ENCODE measurements at places on chromosomes 6 and 20. TPM values are rescaled to one million over a fixed set of nuclear protein-coding genes. Genes with fewer than 3 reads are reported as not detected.

Gene OOEP
- not detected for total RNA-seq

Gene OLIG3
- 0.12 TPM for total RNA-seq

Gene PNLDC1
- total RNA-seq = not detected

Gene SSTR4
- total RNA-seq = not detected

Gene RWDD2A
- total RNA-seq = 1.9 TPM

Gene NNAT
- not detected for total RNA-seq

Gene LST1
- not detected for total RNA-seq

GRCh38 chr20:11200423-11200822, 526.6 kb upstream of the JAG1 start:
- no peak for DNase-seq

GRCh38 chr6:56515081-56515905, 127.4 kb downstream of the DST start:
- DNase-seq = no peak

GRCh38 chr6:35312807-35313206, 15.2 kb downstream of the DEF6 start:
- no peak for DNase-seq

DNA sequence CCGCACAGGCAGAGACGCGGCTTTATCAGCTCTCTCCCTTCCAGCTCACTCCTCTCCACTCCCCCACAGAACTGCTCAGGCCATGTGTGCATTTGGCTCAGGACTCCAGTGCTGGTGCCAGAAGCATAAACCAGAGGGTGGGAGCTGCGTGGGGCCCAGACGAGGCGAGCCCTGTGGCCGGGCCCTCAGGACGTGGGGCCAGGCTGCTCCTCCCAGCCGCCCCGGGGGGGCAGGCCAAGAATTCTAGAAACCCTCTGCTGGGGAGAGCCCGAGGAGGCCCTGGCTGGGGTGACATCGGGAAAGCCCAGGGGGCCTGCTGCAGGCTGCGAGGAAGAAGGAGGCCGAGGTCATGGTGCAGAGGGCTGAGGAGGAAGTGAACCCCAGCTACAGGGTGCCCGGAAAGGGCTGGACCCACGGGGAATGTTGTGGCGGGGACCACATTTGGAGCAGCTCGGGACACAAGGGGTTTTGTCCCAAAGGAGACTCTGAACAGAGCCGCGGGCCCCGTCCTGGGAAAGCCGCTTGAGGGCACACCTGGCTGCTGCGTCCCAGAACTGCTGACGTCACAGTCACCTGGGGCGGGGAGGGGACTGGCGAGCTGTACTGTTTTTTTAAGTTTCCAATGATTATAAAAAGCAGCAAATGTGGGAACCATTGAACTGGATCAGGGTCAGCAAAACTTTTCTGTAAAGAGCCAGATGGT, 107.1 kb downstream of the BANF2 start:
- DNase-seq = no peak

DNA sequence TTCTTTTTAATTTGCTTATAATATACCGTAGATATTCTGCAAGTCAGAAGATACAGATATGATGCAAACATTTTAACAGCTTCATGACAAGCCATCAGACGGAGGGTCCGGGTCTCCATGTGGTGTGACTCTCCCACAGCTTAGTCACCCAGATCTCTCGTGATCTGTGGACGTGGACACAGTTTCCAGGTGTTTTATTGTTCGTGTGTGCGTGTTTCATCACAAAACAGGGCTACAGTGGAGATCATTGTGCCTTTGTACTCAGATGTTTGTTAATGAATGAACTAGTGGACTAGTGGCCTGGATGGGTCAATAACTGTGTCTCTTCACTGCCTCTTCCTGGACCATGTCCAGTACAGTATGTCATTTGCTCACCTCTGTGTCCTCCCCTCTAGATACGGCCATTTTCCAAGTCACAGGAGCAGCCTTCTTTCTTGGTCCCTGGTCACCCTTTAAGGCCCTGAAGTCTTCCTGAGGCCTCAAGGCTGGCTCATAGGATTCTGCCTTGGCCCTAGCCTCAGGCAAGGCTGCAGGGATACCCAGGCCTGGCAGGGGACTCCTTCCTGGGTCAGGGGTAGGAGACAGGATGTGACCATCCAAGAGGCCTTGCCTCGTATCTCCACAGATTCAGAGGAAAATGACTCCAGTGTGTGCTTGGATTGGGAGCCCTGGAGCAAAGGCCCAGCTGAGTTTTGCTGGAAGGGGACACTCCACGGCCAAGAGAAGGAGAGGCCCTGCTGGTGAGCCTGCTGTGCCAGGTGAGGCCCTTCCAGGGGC, 4.6 kb downstream of the ADIG start:
- no peak for DNase-seq

DNA sequence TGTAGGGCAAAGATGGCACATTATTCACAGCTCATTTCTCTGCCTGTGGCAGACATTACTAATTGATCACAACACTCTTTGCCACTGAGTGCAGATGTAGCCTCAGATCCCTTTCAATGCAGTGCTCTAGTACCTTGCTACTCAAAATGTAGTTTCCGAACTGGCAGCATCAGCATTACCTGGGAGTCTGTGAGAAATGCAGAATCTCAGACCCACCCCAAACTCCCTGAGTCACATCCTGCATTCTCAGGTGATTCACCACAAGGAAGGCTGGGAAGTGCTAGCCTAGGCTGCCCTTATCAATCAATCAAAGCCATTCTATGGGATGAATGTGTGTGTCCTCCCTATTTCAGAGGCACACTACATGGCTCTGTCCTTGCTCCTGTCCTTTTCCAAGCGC, 58.5 kb downstream of the PCNA start:
- DNase-seq = peak; percentile 66

- no peak for DNase-seq
Observed at GRCh38 chr6:142592876-142593275, 291.1 kb downstream of the ADGRG6 start.

GRCh38 chr6:13485923-13486562, 1.4 kb downstream of the GFOD1 start:
- no peak for DNase-seq

- no peak for DNase-seq
Observed at GRCh38 chr6:1406306-1407072, 17.1 kb downstream of the FOXF2 start.

DNA sequence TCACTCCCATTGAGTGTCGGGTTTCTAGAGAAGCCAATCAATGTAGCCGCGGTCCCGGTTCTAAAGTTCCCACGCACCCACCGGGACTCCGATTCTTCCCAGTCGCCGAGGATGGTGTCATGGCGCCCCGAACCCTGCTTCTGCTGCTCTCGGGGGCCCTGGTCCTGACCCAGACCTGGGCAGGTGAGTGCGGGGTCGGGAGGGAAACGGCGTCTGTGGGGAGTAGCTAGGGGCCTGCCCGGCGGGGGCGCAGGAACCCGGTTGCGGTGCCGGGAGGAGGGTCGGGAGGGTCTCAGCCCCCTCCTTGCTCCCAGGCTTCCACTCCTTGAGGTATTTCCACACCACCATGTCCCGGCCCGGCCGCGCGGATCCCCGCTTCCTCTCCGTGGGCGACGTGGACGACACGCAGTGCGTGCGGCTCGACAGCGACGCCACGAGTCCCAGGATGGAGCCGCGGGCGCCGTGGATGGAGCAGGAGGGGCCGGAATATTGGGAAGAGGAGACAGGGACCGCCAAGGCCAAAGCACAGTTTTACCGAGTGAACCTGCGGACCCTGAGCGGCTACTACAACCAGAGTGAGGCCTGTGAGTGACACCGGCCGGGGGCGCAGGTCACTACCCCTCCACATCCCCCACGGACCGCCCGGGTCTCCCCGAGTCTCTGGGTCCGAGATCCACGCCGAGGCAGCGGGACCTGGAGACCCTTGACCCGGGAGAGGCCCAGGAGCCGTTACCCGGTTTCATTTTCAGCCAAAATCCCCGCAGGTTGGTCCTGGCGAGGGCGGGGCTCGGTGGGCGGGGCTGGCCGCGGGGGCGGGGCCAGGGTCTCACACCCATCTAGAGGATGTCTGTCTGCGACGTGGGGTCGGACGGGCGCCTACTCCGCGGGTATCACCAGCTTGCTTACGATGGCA, 35.2 kb upstream of the HLA-G start:
- no peak for DNase-seq

GRCh38 chr6:38755207-38755606, 40.1 kb downstream of the DNAH8 start:
- DNase-seq = no peak

DNA sequence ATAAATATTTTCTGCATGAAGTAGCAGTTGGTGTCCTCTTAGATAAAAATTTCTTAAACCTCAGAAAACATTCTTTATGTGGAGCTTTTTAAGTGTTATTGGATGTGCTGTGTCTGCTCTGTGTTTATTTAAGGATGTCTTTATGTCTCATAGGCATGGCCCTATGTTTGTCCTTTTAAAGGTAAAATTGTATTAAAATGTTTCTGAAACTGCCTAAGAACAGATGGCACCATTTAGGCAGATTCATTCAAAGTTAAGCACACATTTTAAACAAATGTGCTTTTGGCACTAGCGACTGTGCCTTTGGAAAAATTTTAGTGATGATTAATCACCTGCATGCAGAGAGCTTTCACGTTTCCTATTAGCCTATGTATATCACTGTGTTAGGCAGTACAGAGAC, 125.2 kb downstream of the KIF6 start:
- DNase-seq = no peak

DNA sequence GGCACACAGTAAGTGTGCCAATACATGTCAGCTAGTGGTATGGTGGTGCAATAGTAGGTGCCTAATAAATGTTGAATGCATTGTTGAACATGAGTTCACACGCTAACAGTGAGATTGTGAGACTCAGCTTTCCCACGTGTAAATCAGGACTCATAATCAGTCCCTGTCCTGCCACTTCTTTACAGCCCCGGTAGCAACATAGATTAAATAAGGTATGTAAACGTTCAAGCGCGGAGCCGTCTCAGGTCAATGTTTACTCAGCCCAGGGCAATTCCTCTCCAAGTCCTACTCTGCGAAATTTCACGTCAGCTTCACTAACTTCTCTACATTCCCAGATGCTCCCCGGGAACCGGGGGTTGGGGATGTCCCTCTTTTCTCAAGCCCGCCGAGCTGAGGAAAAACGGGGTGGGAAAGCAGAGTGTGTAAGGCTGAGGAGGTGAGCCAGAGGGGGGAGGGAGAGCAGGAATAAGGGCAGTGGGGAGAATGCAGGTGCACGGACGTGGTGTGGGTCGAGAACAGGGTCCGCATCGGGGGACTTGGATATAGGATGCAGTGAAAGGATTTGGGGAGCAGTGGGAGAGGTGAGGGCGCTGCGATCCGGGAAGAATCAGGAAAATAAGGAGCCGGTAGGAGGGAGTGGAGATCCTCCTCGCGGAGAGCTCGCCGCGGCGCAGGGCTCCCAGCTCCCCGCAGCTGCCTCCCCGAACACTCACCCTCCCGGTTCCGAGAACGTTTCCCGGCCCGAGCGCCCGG, 544 bp upstream of the TP53INP2 start:
- no peak for DNase-seq

- DNase-seq = no peak
Observed at GRCh38 chr6:157343732-157344131, 20.4 kb upstream of the TMEM242 start.

DNA sequence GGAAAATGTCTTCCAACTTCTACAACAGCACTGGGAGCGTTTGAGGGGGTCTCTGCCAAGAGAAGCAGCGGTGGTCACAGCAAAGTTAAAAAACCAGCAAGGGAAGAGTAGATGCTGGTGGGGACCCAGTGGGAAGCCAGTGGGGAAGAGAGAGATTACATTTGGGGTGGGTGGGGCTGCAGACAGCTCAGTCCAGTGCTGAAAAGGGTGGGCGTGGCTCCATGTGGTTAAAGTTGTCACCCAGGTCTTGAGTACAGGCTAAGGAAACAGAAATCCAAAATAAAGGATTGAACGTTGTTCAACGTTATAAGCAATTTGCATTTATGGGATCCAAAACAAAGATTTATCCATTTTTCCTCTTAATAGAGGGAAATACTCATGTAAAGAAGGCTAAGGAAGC, 106.3 kb upstream of the LY86 start:
- no peak for DNase-seq

DNA sequence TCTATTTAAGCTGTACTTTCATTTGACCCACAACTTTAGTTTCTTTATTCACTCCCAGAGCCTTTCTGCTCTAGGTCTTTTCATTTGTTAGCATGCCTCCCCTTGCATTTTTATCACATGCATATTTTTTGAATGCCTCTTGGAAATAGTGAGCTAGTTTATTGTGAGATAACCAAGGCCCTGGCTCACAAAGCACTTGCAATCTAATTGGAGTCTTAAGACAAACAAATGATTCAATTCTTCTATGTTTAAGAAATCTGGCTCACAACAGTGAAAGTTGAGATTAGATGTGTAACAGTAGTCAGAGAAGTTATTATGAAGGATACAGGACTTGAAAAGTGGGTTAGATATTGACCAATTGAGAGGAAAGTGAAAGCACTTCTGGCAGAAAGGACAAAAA, 173.4 kb downstream of the MOXD1 start:
- DNase-seq = no peak

- peak; percentile 29 for DNase-seq
Observed at GRCh38 chr6:142566628-142567396, 265.0 kb downstream of the ADGRG6 start.

GRCh38 chr6:15384901-15385300, 139.0 kb downstream of the JARID2 start:
- DNase-seq = no peak

DNA sequence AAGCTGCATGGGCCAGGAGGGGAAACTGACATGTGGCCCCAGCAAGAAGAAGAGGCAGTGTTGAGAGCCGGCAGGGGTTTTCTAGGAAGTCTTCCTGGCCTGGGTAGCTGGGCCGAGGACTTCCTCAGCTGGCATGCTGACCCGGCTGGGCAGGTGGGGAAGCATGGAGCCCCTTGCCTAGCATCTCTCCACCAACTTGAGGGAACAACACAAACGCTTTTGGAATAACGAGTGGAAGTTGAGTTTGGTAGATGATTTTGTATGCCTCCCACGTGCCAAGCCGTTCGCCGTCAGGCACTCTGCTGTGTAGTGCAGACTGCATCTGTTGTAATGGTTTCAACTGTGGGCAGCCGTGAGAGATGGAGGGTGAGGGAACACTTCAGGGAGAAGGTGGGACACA, 7.3 kb downstream of the TMEM181 start:
- DNase-seq = no peak

DNA sequence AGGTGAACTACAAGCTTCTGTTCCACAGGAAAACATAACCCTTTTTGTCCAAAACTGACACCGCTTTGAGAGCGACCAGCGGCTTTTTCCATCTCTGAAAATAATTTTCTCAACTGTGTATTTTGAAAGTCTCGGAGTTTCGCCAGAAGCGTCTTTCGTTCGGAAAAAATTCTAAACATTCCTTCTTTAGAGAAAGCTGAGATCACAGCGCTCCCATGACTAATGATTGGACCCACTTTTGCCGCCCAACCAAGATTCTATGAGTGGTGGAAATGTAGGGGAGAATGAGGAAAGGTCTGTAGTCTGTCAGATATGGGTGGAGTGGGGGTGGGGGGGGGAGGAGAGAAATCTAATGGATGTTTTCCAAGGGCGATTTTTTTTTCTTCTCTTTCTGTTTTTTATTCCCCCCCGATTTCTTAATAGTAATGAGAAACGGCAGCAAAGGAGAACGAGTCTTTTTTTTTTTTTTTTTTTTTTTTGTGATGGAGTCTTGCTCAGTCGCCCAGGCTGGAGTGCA, 189.3 kb downstream of the TRIM27 start:
- DNase-seq = no peak

GRCh38 chr6:166588691-166589336, 2.3 kb upstream of the RAMACL start:
- DNase-seq = no peak

- DNase-seq = no peak
Observed at GRCh38 chr20:49966861-49967260, 15.9 kb upstream of the SNAI1 start.
